ENCODE measurements at places on chromosomes 6 and 20. TPM values are rescaled to one million over a fixed set of nuclear protein-coding genes. Genes with fewer than 3 reads are reported as not detected.

The RUNX2 gene
- polyA plus RNA-seq = 0.34 TPM

The ZC2HC1B gene
- not detected for polyA plus RNA-seq

The ZSCAN16 gene
- 2.9 TPM for polyA plus RNA-seq

The SALL4 gene
- 0.09 TPM for polyA plus RNA-seq

The ARMH2 gene
- polyA plus RNA-seq = not detected

The GPX5 gene
- not detected for polyA plus RNA-seq

The ZBTB9 gene
- polyA plus RNA-seq = 2.8 TPM

The ADAM33 gene
- polyA plus RNA-seq = 30.5 TPM

The TMEM74B gene
- 7.8 TPM for polyA plus RNA-seq

The SLC13A3 gene
- 0.50 TPM for polyA plus RNA-seq

The DYNLT2 gene
- 1.2 TPM for polyA plus RNA-seq

The MRPS26 gene
- 69.9 TPM for polyA plus RNA-seq

The EPB41L1 gene
- polyA plus RNA-seq = 12.1 TPM

The GLP1R gene
- 3.5 TPM for polyA plus RNA-seq

The BPIFA1 gene
- polyA plus RNA-seq = not detected

The TFAP2B gene
- not detected for polyA plus RNA-seq

All from right cardiac atrium (tissue), 5 donors.